Glutamatergic neuron (in vitro differentiated cells): ENCODE measurements at places on chromosomes 13 and 19.

DNA sequence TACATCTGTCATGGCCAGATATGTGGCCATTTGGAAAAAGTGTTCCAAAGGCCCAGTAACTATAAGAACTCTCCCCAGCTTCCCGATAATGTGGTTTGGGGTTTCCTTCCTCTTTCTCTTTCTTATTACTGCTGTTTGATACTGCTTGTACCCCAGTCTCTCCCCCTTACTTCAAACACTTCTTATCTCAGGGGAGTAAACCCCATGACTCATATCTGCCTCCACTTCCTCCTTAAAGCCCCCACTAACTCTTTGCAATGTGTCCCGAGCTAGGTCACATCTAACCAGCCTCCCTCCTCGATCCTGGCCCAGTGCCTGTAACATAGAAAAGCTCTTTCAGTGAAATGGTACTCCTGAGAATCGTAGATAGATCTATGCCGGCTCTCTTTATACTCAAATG is 82.4 kb upstream of the STARD13 start:
- DNase-seq = no peak

DNA sequence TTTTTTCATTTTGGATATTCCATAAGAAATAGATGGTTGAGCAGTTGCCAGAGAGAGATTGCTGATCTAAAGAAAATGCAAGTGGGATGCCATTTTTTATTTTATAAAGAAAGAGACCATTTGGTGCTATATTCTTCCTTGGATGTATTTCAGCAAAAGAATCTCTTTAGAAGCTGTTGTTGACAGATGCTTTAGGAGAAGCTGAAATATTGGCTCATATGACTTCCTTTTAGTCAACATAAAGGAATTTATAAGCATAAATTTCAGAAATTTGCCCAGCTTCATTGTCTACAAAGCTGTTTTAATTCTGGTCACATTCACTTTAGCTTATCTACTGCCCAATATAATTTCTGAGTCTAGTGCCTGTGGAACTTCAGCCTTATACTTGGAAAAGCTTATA is 36.9 kb downstream of the POLR1D start:
- no peak for DNase-seq

DNA sequence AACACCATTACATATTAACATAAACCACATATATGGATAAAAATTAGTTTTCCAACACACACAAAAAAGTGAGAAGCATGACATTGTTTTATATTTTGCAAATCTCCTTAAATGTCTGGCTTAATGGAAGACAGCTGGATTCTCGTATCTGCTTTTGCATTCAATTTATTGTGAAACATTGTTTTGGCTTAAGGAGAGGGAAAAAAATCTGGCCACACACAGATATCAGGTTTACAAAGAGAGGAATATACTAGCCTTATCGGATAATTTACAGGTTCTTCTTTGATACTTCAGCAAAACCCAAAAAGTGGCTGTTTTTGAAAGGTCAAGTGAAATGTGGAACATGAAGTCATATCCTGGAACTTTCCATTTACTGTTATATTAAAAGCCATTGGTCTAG is 523.5 kb upstream of the ARGLU1 start:
- no peak for DNase-seq

- no peak for DNase-seq
Observed at GRCh38 chr13:77113496-77113895, 86.5 kb upstream of the FBXL3 start.

DNA sequence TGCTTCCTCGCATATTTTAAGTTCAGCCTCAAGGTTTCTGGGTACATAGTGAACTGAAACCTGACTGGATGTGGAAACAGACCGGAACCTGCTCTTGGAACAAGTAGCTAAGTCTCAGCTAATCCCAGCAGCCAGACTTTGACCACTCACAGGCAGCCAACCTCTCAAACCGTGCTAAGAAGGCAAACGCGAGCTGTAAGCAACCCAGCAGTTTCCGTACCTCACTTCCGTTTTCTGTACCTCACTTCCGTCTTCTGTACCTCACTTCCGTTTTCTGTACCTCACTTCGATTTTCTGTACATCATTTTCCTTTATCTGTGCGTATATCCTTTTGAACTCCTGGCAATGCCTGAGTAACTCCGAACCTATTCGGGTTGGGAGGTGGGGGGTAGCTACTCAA is 96.8 kb downstream of the SUCLA2 start:
- DNase-seq = no peak

- DNase-seq = peak; percentile 17
Observed at GRCh38 chr13:47241446-47241845, 344.6 kb upstream of the HTR2A start.

DNA sequence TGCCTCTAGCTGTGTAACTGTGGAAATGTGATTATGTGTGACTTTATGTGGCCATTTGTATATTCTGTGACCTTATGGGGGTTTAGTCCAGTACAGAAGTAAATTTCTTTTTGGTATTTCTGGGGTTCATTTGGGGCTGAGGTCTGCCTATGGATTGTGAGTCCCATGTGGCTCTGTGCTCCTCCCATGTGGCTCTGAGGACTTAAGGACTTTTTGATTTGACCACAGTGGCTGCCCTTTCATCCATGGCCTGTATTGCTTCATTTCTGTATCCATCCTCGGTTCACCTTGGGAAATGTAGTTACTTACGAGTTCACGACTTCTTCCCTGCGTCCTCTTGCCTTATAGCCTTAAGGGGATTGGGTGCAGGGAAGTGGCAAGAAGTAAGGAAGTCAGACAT is 1.0 kb downstream of the ZNF420 start:
- DNase-seq = no peak

DNA sequence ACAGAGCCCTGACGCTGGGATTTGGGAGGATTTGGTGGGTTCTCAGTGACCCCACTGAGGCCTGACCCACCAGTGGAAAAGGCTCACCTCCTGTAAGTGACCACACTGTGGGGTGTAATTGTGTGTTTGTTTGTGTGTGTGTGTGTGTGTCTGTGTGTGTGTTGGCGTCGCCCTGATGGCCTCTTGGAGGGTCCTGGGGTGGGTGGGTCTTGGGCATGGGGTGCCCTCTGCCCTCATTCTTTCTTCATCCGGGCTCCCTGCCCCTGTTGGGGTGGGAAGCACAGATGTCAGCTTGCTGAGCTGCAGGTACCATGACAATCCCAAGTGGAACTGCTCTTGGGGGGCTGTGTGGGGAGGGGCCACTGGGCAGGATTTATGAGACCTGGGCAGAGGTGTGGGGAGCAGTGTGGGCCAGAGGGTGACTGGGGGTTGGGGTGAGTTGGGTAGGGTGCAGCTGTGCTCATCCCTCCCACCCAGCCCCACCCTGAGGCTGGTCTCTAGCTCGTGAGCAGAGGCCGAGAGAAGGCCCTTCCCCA is 22.8 kb downstream of the WTIP start:
- DNase-seq = no peak

DNA sequence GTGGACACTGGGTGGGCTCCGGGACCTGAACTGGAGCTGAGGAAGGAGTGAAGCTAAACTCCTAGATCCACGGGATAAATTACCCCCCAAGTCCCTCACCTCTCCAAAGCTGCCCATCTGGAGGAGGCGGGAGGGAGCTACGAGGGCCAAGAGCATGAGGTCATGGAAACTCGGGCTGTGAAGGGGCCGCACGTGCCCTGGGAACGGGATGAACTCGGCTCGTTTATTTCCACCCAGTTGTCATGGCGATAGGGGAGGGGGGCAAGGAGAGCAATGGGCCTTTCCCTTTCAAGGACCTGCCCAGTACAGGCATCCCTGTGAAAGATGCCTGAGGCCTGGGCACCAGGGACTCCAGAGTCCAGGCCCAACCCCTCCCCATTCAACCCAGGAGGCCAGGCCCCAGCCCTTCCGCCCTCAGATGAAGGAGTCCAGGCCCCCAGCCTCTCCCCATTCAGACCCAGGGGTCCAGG is 3.8 kb downstream of the PPP1R12C start:
- DNase-seq = peak; percentile 83

- DNase-seq = no peak
Observed at GRCh38 chr19:54206831-54207177, 6.1 kb downstream of the RPS9 start.

GRCh38 chr13:72379581-72379980 is 347.8 kb downstream of the MZT1 start:
- no peak for DNase-seq

GRCh38 chr13:65330691-65331090 is 1899.4 kb downstream of the PCDH9 start:
- no peak for DNase-seq

GRCh38 chr13:39035799-39036198 is 2.1 kb downstream of the PROSER1 start:
- DNase-seq = no peak

DNA sequence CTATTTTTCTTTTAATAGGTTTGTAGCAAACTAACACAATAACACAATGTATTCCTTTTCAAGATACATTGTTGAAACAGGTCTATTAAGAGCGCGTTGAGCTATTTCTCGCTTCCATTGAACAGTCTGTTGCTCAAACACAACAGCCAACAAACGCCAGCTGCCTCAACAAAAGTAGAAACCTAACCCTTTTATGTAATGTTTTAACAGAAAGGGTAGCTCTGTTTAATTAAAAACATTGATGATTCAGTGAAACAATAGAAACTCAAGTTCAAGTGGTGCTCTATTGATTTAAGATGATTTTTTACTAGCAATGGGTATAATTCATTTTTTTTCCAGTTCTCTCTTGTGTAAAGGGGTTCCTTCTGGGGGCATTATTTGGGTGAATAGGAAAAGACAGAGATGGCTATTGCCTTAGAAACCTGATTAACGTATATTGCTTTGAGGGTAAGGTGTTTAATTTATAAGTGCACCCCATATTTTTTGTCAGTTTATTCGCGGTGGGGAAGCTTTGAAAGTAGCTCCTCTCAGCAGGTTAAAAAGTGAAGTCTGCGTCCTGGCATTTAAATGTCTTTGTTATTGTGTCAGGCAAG is 14.9 kb downstream of the ZIC2 start:
- DNase-seq = no peak

DNA sequence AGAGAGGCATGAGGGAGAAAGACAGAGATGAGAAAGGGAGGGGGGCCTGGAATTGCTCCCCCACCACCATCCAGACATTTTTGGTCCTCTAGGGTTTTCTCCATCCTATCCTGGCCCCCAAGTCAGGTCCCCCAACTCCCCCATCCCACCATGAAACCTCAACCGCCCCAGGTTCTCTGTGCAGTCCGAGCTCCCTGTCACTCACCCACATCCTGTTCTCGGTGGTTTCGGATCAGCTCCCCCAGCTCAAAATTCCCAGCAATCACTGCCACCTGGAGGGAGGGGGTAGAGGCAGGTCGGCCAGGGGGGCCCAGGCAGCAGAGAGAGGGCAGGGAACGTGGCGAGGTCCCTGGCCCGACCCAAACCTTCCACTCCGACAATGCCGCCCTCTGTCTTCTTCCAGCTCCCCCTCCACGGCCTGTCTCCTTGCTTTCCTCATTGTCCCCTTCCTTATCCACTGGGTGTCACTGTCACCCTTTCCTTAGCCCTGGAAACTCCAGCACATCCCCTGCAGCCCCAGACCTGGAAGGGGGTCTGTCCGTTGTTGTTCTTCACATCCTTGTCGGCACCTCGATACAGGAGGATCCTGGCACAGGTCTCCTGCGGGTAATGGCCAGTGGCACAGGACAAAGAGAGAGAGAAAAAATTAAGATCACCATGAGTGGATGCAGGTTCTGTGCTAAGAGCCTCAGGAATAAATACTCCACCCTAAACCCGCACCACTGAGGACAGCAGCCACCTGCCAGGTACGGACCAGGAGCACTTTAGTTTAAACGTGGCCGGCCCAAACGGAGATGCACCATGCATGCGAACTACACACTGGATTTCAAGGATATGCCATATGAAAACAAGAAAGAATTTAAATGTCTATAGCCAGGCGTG is 15.4 kb downstream of the SHANK1 start:
- DNase-seq = peak; percentile 48

DNA sequence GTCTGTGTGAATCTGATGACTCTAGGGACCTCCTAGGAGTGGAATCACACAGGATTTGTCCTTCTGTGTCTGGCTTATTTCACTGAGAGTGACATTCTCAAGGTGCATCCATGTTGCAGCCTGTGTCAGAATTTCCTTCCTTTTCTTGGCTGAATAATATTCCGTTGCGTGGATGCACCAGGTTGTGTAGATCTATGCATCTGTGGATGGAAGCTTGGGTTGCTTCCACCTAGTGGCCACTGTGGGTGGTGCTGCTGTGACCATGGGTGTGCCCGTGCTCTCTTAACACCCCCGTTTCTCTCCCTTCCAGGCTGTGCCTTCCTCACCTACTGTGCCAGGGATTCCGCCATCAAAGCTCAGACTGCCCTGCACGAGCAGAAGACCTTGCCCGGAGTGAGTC is 26.2 kb downstream of the CELF5 start:
- DNase-seq = peak; percentile 37

GRCh38 chr19:16454351-16454918 is 17.3 kb downstream of the EPS15L1 start:
- DNase-seq = no peak

DNA sequence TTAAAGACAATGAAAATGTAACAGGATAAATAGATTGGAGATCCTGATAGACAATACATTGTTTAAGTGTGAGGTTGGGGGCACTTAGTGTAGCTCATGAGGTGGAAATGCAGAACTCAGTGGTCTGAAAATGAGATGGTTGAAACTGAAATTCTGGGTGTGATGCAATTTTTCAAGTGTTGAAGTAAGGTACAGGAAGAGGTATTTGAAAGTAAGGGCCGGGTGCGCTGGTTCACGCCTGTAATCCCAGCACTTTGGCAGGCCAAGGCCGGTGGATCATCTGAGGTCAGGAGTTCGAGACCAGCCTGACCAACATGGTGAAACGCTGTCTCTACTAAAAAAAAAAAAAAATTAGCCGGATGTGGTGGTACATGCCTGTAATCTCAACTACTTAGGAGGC is 113.0 kb downstream of the UFM1 start:
- no peak for DNase-seq

GRCh38 chr13:21232599-21232998 is 56.1 kb downstream of the MRPL57 start:
- no peak for DNase-seq

GRCh38 chr19:50477751-50478515 is 1.3 kb upstream of the GARIN5A start:
- DNase-seq = no peak

DNA sequence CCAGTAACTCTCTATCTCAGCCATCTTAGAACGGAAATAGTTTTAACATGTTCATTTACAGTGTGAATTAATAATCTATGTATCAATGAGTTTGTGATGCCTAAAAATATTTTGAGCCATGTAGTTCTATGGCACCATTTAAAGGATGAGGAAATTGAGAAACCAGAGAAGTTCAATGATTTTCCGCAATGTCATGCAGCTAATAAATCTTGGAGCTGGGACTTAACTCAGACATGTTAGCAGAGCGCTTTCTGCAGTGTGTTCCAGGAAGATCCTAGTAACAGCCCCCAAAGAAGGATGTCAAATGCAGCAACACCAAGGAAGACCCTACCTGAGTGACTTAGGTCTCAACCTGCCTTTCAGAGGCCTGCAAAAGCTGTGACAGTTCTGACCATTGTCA is 99.3 kb upstream of the RAP2A start:
- no peak for DNase-seq

GRCh38 chr19:30696514-30696913 is 324.3 kb downstream of the ZNF536 start:
- peak; percentile 77 for DNase-seq

- DNase-seq = no peak
Observed at GRCh38 chr13:49985129-49985528, 11.7 kb upstream of the TRIM13 start.

GRCh38 chr19:41223431-41224234 is 4.6 kb downstream of the AXL start:
- DNase-seq = no peak

- DNase-seq = no peak
Observed at GRCh38 chr13:20534038-20534608, 8.5 kb upstream of the CRYL1 start.

- no peak for DNase-seq
Observed at GRCh38 chr13:77528414-77528813, 7.1 kb upstream of the SCEL start.
